ENCODE measurements at places on chromosomes 16 and 17.

GRCh38 chr16:28181515-28181914 lies 30.2 kb downstream of the XPO6 start:
- DNase-seq, result no peak

DNA sequence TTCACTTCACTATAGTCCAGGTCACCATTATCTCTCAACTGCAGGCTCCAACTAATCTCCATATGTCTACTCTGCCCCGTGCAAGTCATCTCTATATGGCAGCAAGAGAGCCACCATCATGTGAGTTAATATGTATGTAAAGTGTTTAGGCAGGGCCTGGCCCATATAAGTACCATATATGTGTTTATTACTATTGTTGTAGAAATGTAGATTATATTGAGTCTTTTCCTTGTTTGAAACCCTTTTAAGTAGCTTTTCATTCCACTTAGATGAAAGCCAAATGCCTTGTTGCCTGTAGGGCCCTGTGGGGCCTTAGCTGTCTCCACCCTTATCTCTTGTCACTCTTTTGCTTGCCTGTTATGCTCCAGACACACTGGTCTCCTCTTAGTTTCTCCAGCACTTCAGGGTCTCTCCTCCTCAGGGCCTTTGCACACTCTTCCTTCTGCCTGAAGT lies 164.0 kb downstream of the PHKB start:
- DNase-seq, result no peak

DNA sequence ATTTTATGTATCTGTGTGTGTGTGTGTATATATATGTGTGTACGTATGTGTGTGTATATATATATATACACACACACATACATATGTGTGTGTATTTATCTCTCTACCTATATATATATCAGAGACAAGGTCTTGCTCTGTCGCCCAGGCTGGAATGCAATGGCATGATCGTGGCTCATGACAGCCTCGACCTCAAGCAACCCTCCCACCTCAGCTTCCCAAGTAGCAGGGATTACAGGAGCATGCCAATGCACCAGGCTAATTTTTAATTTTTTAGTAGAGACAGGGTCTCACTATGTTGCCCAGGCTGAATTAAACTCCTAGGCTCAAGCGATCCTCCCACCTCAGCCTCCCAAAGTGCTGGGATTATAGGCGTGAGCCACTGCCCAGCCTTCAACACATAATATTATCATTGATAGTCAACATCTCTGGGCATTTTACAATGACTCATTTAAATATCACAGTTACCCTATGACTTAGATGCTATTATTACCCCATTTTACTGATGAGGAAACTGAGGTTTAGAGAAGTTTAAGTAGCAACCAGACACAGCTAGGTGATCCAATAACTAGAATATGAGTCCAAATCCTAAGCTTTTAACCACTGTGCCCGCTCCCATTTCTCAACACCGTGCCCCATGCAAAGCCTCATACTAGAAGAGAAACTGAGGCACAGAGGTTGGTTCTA lies 24.3 kb downstream of the G6PC3 start:
- DNase-seq, result no peak

DNA sequence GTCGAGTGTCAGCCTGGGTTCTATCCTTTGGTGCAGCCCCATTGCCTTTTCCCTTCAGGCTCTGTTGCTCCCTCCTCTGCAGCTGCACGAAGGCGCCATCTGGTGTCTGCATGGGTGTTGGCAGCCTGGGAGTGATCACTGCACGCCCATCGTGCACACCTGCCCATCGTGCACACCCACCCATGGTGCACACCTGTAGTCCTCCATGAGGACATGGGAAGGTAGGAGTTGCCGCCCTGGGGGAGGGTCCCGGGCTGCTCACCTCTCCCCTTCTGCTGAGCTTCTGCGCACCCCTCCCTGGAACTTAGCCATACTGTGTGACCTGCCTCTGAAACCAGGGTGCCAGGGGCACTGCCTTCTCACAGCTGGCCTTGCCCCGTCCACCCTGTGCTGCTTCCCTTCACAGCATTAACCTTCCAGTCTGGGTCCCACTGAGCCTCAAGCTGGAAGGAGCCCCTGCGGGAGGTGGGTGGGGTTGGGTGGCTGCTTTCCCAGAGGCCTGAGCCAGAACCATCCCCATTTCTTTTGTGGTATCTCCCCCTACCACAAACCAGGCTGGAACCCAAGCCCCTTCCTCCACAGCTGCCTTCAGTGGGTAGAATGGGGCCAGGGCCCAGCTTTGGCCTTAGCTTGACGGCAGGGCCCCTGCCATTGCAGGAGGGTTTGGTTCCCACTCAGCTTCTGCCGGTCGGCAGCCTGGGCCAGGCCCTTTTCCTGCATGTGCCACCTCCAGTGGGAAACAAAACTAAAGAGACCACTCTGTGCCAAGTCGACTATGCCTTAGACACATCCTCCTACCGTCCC lies 2.9 kb downstream of the CTRL start:
- DNase-seq, result peak; percentile 64

DNA sequence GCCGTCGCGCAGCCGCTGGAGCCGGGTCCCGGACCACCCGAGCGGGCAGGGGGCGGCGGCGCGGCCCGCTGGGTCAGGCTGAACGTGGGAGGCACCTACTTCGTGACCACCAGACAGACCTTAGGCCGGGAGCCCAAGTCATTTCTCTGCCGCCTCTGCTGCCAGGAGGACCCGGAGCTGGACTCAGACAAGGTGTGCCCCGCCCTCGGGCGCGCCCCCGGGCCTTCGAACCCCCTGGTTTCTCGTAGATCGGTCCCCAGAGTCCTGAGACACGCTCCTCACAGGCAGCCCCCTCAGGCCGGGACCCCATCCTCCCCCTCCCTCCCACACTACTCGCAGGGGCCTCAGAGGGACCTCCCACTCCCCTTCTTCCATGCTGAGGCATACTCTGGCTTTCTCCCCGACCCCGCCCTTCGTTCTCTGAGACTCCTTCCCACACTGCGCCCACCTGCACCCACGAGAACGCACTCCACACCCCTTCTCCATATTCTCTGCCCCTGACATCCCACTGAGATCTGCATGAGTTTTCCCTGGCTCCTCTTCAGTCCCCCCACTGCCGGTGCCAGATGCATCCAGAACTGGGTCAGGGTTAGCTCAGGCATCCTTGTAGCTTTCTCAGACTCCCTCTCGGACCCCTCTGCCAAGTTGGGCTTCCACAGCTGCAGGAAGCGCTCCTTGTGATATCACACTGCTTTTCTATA lies 523 bp downstream of the KCTD2 start:
- no peak for DNase-seq

DNA sequence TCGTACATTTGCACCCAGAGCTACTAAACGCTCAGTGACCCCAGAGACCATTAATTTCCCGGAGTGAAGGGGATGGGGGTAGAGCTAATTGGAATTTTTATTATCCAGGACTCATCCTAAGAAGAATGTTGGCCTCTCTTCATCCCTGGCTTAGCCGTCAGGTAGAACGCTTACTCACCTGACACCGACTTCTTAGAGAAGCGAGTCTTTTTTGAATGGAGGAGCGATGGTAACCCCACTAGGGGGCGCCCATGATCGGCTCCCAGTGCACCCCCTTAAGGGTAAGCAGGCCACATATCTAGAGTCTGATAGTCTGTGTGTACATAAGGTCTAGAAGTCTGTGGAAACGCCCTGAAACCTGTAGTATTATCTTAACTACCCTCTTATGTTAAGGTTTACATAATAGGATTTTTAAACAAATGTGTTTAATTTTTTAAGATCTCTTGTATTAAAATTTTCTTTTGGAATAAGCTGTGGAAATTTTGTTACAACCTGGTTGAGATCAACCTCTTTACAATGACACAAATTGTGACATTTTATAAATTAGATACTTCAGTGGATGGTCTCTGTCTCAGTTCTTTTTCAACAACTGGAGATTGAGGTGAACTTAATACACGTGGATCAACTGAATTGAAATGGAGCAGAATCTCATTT lies 229.8 kb downstream of the CPPED1 start:
- DNase-seq, result peak; percentile 21

DNA sequence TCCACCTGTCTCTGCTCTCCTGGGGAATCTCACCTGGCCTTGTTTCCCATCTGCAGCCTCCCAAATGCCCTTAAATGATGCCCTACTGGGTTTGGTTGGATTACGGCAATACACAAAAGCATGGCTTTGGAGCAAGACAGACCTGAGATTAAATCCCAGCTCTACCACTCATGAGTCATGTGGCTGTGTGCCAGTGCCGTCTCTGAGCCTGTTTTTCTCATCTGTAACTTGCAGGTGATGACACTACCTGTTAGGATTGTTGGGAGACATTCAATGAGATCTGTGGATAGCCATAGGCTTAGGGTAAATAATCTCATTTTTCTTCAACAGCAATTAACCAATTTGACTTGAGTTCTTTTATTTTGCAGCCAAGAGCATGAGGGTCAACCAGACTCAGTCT lies 240.3 kb downstream of the MAF start:
- no peak for DNase-seq

DNA sequence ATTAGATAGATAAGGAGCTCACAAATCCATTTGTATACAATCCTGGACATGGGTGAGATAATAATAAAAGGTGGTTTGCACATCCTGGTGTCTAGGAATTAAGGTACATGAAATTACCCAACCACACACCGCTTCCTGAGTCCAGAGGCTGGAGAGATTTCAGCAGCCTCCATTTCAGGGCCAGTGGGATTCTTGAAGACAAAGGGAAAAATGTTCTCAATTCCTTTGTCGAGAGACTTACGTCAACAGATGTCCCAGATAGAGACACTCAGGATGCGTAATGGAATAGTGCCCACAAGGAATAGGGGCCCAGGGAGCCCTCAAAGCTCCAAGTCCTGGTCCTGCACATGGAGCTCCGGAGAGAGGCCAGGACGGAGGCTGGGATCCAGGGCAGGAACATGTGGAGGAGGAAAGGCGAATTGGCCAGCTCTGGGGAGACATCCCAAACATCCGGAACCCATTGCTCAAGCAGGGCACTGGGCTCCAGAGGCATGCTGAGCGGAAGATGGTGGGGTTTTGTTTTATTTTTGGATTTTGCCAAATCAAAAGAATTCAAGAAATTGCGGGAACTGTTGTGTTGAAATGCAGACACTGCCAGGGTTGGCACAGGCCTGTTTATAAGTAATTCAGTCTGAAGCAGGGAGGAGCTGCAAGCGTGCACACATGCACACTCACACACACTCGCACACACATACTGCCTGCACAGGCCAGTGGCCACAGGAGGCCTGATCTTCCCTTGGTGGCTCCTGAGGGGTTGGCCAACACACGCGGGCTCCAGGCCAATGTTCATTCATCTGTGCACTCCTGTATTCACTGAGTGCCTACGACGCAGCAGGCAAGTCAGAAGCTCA lies 97.2 kb downstream of the NOG start:
- DNase-seq, result no peak

DNA sequence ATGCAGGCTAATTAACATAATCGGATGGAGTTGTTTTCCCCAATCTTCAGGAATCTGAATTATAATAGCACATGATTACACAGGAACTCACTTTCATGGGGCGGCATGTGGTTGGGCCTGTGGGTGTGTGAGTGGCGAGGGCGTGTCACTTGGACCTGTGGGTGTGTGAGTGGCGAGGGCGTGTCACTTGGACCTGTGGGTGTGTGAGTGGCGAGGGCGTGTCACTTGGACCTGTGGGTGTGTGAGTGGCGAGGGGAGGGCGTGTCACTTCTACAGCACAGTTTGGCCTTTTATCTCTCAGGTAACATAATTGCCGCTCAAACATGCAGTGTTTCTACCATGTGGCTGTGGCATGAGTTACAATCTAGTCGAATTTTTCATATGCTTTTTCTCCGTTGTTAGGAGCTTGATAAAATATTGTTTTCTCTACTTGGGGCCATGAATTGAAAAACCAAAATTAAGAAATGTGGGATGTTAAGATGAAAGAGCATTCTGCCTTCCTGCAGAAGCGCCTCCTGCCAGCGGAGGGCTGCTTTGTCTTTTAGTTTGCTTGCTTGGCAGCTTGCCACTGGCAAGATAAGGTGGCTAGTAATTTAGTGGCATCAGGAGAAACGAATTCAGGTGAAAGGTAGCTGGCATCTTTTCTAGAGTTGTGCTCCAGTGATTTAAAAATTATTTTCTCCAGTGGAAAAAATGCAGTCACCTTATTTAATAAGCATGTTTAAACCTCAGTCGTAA lies 36.2 kb downstream of the USP10 start:
- no peak for DNase-seq

DNA sequence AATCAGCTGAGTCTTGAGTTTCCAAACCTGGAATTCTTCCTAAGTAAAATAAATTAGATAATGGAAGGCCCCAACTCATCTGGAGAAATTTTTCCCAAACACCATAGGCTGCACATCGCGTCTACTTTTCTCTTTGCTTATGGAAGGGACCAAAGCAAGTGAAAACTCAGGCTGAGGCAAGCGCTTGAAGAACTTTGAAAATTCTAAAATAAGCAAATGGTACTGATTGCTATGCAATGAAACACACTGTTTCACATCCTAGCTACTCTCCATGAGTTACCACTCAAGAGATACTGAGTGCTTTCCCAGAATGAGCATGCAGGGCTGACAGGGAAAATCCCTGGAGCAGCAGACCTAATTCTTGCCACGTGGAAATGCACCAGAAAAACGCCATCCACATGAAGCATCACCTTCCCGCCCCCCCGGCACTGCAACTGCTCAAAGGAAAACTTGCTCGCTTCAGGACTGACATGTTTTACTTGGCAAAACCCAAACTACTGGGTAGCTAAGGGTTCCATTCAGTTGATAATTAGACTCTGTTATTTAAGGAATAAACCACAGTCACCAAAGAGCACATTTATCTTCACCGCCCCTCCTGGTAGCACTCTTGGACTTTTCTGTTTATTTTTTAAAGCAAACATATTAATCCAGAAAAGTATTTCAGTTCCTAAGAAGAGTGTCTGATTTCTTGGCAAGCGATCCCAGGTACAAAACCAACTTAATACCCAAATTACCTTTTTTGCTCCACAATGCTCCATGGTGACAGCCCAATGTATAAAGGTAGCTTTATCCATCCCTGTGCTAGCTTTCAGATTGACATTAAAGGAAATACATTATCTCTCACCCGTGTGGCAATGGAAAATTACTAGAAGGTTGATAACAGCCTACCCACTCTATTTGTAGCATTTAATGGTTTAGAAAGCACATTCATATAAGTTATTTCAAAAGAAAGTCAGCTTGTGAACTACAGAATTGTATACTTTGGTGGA lies 62.5 kb downstream of the WDR59 start:
- DNase-seq, result no peak

- no peak for DNase-seq
Observed at GRCh38 chr17:72150632-72151460, 30.0 kb downstream of the SOX9 start.

DNA sequence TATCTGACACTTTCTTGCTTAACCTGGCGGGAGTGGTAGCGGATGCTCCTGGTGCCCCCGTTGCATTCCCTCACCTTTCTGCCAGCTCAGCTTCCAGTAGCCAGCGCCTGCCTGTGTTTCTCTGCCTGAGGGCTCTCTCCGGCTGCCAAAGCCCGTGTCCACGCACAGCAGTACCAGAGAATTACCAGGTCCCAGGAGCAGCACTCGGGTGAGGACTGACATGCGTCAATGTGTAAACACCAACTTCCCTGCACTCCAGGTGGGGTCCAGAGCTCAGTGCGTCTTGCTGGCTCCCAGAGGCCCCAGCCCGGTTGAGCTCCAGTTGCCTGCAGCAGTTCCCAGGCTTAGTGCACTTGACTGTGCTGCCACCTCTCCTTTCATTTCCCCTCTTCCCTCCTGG lies 54.8 kb downstream of the CDH13 start:
- no peak for DNase-seq

Measured in effector memory CD8-positive, alpha-beta T cell (primary cell).